ENCODE measurements at places on chromosomes 16 and 17. TPM values are rescaled to one million over a fixed set of nuclear protein-coding genes. Genes with fewer than 3 reads are reported as not detected.

Gene SHMT1
- total RNA-seq = 17.0 TPM

Gene GCGR
- total RNA-seq = not detected

- no peak for DNase-seq
- H3K36me3 ChIP-seq = peaks cover 9% of the 10 kb centered on the region
- H3K27me3 ChIP-seq = no peaks in the 10 kb centered on the region
- peaks cover 12% of the 10 kb centered on the region for H3K4me1 ChIP-seq
These were observed 486 bp upstream of the WSB1 start for GRCh38 chr17:27293359-27293897.

Gene PRCD
- total RNA-seq = not detected

Gene SMPD3
- total RNA-seq = 0.25 TPM

Gene TEDC2
- total RNA-seq = 6.9 TPM

DNA sequence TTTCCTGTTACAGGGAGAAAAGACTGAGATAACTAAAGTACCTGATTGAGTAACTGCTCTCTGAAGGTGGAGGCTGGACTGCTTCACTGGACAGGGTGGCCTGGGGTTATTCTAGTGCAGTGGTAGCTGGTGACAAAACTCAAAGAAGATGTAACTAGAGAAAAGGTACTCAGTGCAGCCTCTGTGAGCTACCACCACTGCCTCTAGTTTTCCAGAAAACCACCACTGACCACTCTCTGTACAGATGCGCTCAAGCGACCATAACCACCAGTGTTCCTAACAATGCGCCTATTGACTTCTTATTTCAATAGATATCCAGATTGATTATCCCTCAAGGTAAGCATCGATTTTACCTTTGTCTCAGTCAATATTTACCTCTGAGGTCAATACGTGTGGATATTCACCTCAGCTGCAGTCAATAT, 492.2 kb downstream of the WWOX start:
- no peak overlapping the region for H3K27ac ChIP-seq
- H3K4me3 ChIP-seq = no peak overlapping the region
- H3K27me3 ChIP-seq = no peaks in the 10 kb centered on the region
- H3K36me3 ChIP-seq = no peaks in the 10 kb centered on the region

GRCh38 chr17:31647661-31648060, 211.4 kb downstream of the COPRS start:
- H3K4me1 ChIP-seq = no peaks in the 10 kb centered on the region
- no peak overlapping the region for H3K27ac ChIP-seq
- H3K4me3 ChIP-seq = no peak overlapping the region
- no peaks in the 10 kb centered on the region for H3K27me3 ChIP-seq
- H3K36me3 ChIP-seq = no peaks in the 10 kb centered on the region
- DNase-seq = no peak

Gene DNASE1L2
- 3.8 TPM for total RNA-seq

DNA sequence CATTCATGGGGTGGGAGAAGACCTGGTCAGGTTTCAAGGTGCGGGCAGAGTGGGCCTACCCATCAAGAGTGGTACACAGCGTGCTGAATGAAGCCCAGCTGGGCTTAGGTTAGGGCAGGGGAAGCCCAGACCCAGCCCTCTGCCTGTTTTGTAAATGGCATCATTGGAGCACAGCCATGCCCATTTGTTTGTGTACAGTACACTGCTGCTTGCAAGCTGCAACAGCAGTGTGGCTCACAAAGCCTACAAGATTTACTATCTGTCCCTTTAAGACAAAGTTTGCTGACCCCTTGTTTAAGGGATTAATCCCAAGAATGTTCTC, 230.1 kb upstream of the TNRC6C start:
- H3K27me3 ChIP-seq = peaks cover 75% of the 10 kb centered on the region
- no peaks in the 10 kb centered on the region for H3K4me1 ChIP-seq
- H3K4me3 ChIP-seq = no peak overlapping the region
- H3K27ac ChIP-seq = no peak overlapping the region
- no peaks in the 10 kb centered on the region for H3K36me3 ChIP-seq
